ENCODE measurements at places on chromosomes 11 and 22.

DNA sequence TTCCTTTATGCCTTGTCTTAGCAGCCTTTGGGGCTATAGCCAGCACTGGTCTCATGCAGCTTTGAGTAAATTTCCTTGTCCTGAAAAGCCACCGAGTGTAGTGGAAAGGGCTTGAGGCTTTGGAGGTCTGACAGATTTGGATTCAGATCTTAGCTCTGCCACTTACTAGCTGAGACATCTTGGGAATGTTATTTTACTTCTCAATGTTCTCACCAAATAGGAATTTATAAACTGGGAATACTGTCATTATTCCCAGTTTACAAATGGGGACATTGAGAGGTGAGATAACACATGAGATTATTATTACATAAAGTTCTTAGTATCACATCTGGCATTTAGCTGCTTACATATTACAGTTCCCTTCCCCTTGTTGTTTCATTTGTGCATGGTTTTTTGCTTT, 95.5 kb downstream of the COMMD9 start:
- DNase-seq = no peak

DNA sequence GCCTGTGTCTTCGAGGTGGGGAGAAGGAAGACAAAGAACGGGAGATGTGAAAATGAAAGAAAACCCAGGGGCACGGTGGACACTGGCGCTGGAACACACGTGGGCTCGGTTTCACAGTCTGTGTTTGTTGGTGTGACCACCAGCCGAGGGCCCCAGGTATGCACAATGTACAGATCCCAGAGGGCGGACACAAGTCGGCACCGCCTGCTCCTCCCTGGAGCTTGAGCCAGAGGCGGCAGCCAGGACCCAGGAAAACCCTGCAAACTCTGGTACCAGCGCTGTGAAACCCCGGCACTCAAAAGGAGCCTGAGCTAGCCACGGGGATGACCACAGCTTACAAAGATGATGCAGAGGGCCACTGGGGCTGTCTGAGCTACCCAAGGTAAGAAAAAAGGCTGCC, 105.0 kb downstream of the SHANK2 start:
- DNase-seq = no peak

GRCh38 chr11:70204466-70204799, 1.3 kb downstream of the FADD start:
- no peak for DNase-seq

- DNase-seq = no peak
These were observed 315.8 kb downstream of the CASP12 start for GRCh38 chr11:104582431-104582830.

DNA sequence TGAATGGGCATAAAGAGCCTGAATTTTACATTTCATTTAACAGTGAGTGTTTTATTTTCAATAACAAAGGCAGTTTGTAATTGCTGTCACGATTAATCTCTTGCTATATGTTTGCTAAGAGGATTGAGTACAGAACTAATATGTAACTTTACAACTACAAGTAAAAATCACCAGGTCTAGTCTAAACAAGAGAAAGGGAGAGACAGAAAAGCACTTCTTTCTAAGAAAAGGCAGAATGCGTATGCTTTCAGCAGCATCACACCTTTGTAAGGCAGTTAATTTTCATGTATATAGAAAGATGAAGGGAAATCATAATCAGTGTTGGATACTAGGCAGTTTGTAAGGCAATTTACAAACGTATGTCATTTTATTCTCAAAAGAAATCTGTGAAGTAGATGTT, 169.8 kb downstream of the NELL1 start:
- DNase-seq = no peak

GRCh38 chr22:43377548-43377895, 34.3 kb upstream of the MPPED1 start:
- no peak for DNase-seq

DNA sequence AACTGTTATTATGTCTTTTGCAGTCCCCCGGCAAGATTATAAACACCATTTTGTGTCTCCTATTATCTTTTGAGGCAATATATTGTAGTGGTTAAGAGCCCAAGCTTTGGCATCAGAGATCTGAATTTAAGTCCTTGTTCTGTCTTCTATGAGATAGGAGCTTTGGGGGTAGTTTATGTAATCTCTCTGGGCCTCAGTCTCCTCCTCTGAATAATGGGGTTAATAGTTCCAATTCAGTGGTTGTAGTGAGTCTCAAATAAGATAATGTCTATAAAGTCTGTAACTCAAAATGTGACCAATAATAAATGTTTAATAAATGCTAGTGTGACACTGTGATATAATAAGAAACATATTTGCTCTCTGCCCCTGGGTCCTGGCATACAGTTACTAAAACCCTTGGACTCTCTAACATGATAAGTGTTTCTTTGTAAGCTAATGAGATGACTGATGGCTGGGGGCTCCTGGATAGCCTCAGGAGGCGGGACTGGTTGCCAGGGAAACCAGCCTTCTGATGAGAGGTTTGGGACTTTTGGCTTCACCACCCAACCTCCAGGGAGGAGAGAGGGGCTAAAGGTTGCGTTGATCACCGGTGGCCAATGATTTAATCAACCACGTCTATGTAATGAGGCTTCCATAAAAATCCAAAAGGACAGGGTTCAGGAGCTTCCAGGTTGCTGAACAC, 183.4 kb upstream of the MTMR2 start:
- DNase-seq = no peak

- no peak for DNase-seq
These were observed 58.4 kb downstream of the ABTB2 start for GRCh38 chr11:34299284-34299972.

- no peak for DNase-seq
These were observed 4.7 kb downstream of the C11orf87 start for GRCh38 chr11:109426442-109427240.

- no peak for DNase-seq
These were observed 58.6 kb downstream of the MACROD1 start for GRCh38 chr11:64107303-64107702.

GRCh38 chr11:20962581-20962980, 293.2 kb downstream of the NELL1 start:
- DNase-seq = no peak

DNA sequence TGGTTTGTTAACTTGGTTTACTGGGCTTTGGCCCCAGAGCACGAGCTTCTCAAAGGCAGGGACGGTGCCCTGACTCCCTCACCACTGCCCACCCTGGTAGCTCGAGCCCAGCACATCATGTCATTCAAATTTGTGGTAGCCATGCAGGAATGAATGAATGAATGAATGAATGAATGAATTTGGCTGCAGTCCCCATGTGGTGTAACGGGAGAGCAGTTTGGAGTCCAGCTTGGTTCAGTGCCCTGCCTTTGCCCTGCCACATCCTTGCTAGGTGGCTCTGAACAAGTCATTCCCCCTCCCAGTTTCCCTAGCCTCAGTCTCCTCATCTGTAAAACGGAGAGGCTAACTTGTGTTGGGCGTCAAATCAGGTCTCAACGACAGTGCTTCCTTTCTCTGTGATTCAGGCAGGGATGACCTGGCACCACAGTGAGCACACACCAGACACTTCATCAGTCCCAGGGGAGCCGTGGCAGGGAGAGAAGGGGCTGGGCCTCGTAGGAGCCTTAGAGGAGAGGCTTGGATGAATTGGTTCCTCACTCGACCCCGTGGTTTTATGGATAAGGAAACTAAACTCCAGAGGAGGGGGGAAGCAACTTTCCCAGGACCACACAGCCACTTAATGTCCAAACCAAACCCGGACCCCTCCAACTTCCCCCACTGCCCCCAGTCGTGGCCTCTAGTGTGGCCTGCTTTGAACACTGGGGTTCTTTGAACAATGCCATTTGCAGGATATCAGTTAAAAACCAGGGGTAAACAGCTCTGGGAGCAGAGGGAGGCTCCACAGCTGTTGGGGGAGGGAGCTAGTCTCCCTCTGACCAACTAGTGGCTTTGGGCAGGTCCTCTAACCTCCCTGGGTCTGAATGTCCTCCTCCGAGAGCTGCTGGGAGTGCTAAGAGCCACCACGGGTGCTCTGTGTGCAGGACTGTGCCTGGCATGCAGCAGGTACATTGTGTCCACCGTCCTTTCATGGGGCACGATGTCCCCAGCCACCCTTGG, 86.2 kb downstream of the CACNA1I start:
- no peak for DNase-seq

DNA sequence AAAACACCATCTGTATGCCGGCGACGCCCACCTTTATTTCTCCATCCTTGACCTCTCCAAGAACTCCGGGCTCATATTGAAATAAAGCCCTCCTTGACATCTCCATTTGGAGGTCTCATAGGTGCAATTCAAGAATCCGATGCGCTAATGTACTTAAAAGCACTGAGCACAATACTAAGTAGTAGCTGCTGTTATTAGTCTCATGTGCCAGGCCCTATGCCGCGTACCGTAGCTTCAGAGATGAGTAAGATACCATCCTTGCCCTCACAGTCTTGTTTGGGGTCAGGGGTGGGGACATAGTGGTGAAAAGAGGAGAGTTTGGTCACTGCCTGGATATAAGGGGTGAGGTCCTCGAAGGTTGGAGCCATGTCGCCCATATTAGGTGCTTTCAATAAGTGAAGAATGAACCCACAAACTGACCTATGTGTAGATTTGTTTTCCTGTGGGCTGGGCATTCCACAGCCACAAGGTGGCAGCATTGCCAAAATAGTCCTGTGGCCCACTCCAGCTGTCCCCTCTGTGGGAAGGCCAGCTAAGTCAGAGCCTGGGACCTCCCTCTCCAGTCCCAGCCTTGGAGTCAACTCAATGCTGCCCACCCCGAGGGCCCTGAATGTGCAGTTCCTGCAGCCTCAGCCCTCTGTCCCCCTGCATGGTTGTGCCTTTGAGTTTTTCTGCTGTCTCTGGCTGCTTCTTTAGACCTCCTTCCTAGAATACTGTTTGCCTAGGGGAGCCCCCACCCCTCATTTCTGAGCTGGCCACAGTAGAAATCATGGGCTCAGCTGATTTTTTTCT, 6.5 kb downstream of the DCPS start:
- DNase-seq = no peak

DNA sequence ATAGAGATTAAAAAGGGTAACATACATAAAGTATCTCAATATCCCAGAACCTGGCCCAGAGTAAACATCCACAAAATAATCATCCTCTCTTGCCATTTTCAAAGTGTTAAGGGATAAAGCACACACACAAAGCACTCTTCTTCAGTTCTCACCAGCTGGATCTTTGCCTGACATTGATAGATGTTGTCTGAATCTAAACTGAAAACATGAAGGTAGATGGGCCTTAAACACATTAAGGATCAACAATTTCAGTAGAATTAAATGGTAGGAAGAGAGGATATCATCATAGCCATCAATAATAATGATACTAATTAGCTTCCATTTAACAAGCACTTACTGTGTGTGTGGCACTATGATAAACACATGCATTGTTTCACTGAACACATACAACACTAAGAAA, 261.1 kb downstream of the OPCML start:
- no peak for DNase-seq

Data from T-helper 22 cell (primary cell).